Activated T-helper 1 cell treated with anti-CD3 and anti-CD28 coated beads, Interleukin-2, amount 50 U/mL, for 16 hours (primary cell): ENCODE measurements at places on chromosomes 3 and 15.

DNA sequence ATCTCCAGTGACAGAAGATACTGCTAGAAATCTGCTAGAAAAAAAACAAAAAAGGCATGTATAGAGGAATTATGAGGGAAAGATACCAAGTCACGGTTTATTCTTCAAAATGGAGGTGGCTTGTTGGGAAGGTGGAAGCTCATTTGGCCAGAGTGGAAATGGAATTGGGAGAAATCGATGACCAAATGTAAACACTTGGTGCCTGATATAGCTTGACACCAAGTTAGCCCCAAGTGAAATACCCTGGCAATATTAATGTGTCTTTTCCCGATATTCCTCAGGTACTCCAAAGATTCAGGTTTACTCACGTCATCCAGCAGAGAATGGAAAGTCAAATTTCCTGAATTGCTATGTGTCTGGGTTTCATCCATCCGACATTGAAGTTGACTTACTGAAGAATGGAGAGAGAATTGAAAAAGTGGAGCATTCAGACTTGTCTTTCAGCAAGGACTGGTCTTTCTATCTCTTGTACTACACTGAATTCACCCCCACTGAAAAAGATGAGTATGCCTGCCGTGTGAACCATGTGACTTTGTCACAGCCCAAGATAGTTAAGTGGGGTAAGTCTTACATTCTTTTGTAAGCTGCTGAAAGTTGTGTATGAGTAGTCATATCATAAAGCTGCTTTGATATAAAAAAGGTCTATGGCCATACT lies 4.0 kb downstream of the B2M start:
- no peak for DNase-seq

DNA sequence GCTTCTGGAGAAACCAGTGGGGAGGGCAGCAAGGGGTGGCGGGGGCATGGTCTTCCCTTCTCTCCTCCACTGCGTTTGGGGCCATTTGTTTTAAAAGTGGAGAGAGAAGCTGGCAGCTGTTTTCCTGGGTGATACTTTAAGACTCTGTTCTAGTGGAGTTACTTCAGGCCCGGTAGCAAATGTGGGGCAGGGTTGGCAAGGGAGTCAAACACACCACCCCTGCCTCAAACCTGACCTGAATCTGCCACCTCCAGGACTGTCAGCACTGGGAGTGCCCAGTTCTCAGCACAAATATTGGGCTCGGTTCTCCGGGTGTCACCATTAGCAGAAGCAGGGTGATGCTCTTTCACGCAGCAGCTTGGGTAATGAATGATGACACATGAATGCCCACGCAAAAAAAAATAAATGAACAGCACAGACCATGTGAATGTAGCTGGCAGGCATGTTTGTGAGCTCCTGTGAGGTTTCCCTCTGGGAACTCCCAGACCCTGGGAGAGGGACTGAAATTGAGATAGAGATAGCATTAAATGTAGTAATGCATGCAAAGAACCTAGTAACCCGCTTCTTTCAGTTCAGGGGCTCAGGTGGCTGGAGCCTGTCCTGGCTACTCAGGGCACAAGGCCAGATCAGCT lies 424.0 kb downstream of the MCTP2 start:
- no peak for DNase-seq

- DNase-seq = no peak
Observed at GRCh38 chr3:43960448-43960840, 269.7 kb downstream of the ABHD5 start.

DNA sequence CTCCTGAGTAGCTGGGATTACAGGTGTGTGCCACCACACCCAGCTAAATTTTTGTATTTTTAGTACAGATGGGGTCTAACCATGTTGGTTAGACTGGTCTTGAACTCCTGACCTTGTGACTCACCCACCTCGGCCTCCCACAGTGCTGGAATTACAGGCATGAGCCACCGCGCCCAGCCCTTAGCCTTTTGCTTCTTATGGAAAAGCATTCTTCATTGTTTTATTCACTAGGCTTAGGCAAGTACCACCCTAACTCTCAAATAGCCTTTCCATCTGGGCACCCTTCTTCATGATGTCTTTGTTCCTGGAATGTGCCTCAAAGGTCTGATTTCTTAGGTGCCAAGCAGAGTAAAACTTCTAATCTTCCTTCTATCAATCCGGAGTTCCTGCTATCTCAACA lies 641.8 kb downstream of the FHIT start:
- DNase-seq = no peak

GRCh38 chr3:100516838-100517237 lies 24.4 kb downstream of the TMEM45A start:
- no peak for DNase-seq
